ENCODE measurements at places on chromosomes 4 and X.

GRCh38 chrX:107008034-107008433 lies 8.0 kb upstream of the MORC4 start:
- no peak for DNase-seq

DNA sequence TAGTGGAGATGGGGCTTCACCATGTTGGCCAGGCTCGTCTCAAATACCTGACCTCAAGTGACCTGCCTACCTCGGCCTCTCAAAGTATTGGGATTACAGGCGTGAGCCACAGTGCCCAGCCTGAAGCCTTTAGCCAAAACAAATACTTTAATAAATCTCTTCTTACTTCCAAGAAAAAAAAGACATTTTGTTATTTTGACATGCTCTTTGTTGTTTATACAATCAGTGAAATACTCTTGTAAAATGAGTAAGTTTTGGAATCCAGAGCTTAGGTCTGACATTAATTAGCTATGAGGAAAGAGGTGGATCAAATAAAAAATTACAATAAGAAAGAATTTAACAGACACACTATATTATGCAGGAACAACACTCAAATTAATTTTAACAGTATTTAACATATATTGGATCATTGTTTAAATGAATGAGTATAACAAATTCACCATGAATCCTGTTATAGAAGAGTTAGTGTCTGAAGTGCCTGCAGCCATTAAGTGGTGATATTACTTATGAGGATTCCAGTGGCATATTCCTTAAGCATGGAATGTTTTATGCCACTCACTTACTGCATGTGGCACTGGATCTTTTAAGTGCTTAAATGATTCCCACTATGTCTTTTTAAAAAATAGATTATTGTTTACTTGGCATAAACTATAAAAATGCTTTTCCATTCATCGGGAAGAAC lies 260.1 kb upstream of the GIMD1 start:
- DNase-seq = no peak

DNA sequence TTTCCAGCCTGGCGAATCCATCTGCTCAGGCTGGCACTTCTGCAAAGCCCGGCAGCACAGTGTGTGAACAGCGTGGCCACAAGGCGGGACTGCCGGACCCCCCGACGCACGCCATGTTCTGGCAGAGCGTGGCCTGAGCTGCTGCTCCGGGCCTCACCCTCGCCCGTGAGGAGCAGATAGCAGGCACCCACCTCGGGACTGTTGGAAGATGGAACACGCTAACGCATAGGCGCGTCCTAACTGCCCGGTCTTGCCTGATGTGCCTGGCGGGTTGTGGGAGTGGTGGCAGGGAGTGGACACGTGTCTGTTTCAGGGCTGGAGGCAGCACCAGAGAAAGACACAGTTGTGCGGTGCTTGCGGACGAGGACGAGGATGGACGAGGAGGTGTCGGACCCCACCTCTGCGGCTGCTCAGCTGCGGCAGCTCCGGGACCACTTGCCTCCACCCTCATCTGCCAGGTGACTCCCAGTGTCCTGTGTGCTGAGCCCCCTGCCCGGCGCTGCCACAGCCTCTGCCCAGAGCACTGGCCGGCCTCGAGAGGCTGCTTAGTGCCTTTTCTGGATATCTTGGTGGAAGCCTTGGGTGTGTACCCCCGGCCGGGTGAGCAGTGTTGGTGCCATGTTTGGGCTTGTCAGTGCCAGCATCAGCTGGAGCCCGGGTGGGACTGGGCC lies 28.2 kb downstream of the UVSSA start:
- DNase-seq = no peak

- DNase-seq = no peak
Observed at GRCh38 chr4:59553063-59553720, 1646.9 kb upstream of the ADGRL3 start.

GRCh38 chr4:52234561-52235440 lies 183.7 kb downstream of the SPATA18 start:
- DNase-seq = no peak

DNA sequence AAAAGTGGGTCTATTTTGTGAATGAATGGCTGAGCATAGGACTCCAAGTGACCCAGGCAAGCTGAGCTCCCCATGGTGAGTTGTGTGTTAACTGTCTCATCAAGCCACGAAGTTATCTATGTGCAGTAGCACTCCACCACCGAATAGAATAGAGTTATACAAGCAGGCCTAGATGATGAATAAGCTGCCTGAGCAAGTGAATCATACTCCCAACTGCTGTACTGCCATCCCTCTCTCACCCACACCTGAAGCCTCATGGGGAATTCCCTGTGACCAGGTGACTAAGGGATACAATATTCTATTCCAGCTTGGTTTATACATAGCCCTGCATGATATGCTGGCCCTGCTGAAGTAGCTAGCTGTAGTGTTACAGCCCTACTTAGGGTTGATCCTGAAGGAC lies 38.7 kb downstream of the KDM5C start:
- DNase-seq = no peak

GRCh38 chr4:58553679-58554078 lies 1443.5 kb upstream of the IGFBP7 start:
- no peak for DNase-seq

GRCh38 chr4:96056346-96056934 lies 216.5 kb downstream of the PDHA2 start:
- DNase-seq = no peak

- no peak for DNase-seq
Observed at GRCh38 chr4:87416965-87417364, 5.4 kb upstream of the NUDT9 start.

DNA sequence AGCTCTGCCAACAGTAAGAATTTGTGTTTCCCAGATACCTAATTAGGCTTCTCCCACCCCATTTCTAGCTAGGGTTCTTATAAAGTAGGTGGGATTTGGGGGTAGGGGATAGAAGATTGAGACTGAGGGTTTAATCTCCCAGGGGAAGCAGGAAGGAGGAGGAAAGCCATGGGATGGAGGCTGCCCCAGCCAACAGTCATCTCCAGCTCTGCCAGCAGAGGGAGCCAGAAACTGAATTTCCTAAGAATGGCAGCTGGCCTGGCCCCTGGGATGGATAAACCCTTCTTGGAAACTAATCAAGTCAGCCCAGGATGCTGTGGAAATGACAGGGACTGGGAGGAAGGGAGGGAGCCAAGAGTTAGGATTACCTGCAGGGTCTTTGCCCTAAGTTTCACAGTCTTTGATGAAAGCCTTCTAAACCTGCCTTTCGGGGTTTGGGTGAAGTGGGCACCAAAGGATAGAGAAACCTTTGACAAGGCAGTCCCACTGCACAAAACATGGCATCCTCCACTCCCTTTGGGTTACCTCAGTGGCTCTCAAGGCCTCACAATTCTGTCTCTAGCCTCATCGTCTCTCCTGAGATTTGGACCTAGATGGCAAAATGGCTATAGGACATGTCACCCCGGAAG lies 6.7 kb upstream of the ERCC6L start:
- DNase-seq = peak; percentile 30

DNA sequence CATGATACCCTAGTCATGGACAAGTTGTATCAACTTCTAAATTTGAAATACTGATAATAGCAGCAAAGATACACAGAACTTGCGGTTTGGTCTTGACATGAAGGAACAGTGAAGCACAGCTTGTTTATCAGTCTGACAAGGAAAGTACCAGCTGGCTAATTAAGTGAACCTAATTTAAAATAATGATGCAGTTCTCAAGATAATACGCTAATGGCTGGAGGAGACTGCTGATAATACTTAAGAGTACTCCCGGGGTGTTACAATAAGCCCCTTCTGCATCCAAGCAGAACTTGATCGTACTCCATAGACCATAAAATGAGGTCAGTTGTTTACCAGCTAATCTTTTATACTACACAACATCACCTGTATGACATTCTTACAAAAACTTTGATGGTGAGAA lies 697.5 kb downstream of the FSTL5 start:
- no peak for DNase-seq

DNA sequence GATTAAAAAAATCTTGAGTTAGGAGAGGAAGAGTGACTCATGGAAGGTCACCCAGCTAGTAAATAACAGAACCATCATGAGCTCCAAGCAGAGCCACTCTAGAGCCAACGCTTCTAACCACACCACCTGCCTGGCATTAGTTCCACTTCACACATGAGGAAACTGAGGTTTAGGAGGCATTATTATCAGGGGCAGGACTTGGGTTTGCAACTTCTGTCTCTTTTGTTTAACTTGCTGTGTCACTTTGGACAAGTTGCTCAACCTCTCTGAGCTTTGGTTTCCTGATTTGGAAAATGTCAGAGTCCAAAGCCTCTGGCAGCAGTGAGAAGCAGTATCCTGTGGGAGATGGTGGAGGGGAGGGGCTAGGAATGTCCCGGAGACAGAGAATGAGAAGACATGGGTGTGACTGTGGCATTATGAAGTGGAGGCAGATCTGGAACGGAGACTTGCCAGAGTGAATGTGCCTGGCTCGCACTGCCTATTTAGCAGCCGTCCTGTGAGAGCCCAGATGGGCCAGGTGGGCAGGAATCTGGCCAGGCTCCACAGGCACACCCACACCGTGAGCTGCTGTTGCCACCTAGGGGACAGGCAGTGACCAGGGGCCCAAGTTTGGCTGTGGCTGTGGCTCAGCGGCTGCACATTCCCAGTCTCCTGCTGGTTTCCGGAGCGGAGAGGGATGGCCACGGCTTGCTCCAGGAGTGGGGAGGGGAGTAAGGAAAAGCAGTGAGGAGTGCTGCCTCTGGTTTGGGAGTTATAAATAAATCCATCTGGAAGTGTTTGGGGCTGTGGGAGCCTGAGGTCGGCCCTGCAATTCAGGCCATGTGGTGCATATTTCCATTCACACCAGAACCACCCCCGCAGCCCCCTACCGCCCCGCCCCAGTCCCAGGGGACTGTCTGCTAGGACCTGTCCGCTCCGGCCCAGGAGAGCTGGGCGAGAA lies 93.4 kb downstream of the NHSL2 start:
- DNase-seq = no peak

- DNase-seq = no peak
Observed at GRCh38 chrX:95764972-95765451, 919.6 kb upstream of the DIAPH2 start.

DNA sequence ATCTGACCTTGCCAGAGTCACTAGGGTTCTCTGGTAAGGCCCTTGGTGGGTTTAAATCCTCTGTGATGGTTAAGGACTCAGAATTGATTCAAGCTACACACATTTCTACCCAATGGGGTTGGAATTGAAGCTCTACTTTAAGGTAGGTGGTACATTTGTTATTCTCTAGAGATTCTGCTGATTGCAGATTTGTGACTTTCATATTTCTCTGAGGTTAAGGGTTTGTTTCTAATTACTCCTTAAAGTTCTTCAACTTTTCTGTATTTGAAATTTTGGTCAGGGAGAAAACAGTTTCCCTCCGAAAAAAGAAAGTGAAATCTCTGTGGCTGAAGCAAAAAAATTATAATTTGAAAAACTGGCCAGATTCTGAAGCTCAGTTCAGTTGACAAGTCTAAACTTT lies 25.8 kb upstream of the USP46 start:
- DNase-seq = no peak

DNA sequence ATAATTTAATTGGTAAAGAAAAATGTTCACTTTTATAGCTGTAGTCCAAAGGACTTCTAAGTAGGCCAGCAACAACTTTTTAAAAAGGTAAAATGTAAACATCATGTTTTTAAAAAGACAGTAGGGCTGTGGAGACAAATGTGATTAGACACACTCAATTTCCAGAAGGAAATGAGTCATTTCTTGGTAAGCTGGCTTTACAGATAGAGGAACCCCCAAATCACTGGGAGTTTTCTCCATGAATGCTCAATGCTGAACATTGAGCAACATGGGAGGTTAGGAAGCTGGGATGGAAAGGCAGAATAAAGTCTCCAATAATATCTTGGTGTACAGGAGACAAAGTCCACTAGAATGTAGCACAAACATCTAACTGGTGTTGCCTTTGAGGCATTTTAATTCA lies 121.3 kb downstream of the NWD2 start:
- DNase-seq = no peak

DNA sequence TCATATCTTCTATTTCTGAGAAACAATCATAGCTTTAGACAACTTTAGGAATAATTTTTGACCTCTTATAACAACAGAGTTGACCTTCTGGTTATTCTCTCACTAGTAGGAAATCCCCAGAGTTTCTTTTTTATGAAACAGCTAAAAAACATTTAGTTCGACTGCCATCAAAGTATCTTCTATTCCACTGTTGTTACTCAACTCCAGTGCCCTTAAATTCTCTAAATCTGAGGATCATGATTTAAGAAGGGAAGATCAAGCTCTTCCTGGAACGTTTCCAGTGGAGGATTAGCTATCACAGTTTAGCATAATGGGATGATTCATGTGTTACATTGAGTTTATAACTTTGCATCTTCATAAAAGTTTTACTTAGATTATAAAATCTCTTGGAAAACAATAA lies 134.9 kb upstream of the VEGFC start:
- no peak for DNase-seq

- DNase-seq = peak; percentile 5
Observed at GRCh38 chrX:38103857-38104812, 97.8 kb downstream of the SYTL5 start.

- DNase-seq = no peak
Observed at GRCh38 chr4:48546336-48546735, 56.3 kb downstream of the ZAR1 start.

GRCh38 chr4:170089274-170089667 lies 485 bp downstream of the AADAT start:
- DNase-seq = no peak

DNA sequence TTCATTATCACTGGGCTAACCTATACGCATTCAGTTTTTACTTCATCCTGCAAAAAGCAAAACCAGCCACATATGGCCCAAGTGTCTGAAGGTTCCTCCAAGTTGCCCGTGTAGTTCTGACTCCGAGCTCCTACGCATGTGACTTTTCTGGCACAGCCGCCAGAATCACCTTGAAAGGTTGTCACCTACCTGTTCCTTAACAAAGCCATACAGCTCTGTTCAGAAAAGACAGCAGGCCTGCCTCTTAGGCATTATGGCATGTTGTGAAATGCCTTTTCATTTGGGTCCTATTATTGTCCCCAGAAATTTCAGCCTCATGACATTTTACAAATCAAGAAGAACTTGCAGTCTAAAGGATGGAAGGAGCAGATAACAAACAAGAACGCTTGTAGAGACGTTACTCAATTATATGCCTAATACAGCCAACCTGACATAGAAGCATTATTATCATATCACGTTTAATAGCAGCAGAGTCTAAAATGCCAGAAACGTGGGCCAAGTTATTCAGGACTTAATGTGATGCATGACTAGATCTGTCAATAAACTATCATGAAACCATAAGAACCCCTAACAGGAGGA lies 118.5 kb downstream of the RBM47 start:
- no peak for DNase-seq

GRCh38 chr4:19983072-19983471 lies 268.6 kb upstream of the SLIT2 start:
- no peak for DNase-seq

DNA sequence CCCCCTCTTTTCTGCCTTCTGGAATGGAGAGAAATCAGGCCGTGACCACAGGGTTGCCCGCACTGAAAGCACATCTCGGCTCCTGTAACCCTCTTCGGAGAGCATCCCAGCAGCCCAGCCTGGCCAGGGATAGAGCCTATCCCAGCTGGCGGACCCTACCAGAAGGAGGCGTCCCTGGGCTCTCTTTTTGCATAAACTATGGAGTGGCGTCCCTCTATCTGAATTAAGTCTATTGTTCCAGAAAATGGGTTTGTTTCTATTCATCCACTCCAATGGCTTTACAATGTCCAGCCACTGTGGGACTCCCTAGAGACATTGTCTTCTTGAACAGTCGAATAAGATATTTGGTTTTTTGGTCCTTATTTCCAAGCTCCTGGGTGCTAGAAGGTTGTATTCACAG lies 689 bp upstream of the NHSL2 start:
- no peak for DNase-seq
